Calu3 (cell line): ENCODE measurements at places on chromosomes 1 and 21.

DNA sequence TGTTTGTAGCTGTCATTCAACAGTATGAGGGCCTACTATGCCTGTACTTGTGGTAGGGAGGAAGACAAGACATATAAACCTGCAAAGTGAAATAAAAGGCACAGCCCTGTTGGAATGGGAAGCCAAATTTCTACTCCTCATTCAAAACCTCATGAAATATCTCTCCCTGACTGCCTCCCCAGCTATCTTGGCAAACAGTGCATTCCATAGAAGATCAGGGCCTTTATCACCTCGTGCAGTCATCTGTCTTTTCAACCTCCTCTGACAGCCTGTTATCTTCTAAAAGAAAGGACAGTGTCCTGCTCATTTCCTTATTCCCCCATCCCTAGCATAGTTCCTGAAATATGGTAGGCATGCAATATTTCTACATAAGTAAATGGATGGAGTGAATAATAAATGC is 71.0 kb downstream of the SH3GLB1 start:
- no peak for DNase-seq

DNA sequence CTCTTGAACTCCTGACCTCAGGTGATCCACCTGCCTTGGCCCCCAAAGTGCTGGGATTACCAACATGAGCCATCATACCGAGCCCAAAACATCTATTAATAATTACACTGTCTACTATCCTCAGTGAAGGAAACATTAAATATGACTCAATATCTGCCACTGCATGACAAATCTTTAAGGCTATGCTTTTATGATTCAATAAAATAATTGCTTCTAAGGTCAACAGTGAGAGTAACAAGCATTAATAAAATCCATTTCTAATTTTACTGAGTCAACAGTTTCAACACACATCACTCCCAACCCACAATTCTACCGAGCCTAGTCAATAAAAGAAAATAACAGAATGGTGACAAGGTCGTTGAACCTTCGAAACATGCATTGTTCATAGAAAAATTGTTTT is 125.5 kb upstream of the CHRM3 start:
- no peak for DNase-seq

DNA sequence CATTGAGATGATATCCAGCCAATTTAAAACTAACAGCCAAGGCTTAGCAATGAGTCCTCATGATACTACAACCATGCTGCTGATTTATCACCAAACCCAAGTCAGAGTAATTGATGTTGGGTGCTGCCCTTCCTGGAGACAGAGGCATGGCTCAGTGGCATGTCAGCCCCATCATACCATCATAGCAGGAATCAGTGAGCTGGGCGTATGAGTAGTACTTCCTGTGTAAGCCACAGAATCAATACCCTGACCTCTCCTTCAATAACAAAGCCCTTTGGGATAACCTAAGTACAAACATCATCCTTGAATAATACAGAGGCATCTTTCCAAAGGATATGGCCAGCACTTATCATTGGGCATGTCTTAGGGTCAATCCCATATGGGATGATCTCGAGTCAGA is 3.0 kb upstream of the LCE1E start:
- DNase-seq: no peak

- DNase-seq: peak; percentile 38
Observed at GRCh38 chr1:3775490-3776230, 3.1 kb downstream of the SMIM1 start.

DNA sequence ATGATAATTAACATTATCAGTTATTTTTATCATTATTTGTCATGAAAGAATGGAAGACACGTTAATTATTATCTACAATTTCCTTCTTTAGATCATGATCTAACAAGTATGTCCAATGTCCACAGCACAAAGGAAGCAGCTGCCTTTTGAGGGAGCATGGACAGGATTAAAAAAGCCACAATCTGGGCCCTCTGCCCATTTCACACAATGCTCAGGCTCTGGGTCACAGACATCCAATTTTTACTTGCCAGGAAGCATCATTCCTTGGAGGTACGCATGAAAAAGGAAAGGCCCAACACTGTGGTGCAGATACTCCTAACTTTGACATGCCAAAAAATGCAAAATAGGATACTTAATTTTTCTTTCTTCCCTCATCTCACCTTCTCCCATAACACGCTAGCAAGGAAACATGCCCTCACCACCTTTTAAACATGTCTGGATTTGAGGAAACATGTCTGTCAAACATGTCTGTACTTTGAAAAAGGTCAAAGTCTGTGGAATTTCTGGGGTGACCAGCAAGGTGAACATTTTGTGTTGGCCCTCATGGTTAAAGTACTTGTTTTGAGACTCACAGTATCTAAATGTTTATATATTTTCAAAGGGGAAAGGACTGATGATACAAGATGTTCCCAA is 40.0 kb downstream of the GADD45A start:
- peak; percentile 67 for DNase-seq

GRCh38 chr1:64006276-64007051 is 197.0 kb upstream of the UBE2U start:
- peak; percentile 51 for DNase-seq

DNA sequence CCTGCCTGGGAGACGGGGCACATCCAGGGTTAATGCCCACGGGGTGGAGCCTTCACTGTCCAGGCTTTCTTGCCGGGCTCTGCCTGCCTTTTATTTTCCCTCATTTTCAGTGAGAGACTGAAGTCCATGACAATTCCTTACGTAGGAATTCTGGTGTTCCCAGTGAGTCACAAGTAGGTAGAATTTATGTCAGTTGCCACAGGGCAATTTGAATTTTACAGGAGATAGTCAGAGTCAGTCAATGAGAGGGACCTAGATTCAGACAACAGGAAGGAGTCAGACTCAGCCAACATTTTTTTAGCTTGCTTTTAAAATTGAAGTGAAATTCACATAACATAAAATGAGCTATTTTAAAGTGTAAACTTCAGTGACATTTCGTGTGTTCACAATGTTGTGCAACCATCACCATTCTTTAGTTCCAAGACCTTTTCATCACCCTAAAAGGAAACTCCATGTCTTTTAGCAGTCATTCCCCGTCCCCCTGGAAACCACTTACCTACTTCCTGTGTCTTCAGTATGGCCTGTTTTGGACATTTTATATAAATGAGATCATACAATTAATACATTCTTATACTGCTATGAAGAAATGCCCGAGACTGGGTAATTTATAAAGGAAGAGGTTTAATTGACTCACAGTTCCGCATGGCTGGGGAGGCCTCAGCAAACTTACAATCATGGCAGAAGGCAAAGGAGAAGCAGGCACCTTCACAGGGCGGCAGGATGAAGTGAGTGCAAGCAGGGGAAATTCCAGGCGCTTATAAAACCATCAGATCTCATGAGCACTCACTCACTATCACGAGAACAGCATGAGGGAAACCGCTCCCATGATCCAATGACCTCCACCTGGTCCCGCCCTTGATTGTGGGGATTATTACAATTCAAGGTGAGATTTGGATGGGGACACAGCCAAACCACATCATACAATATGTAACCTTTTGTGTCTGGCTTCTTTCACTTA is 14.6 kb downstream of the AJAP1 start:
- no peak for DNase-seq
